ENCODE measurements at places on chromosomes 5 and 9. TPM values are rescaled to one million over a fixed set of nuclear protein-coding genes. Genes with fewer than 3 reads are reported as not detected.

GRCh38 chr9:19630760-19631159 is 158.1 kb downstream of the SLC24A2 start:
- DNase-seq, result no peak

The ARID3C gene
- total RNA-seq, result not detected

DNA sequence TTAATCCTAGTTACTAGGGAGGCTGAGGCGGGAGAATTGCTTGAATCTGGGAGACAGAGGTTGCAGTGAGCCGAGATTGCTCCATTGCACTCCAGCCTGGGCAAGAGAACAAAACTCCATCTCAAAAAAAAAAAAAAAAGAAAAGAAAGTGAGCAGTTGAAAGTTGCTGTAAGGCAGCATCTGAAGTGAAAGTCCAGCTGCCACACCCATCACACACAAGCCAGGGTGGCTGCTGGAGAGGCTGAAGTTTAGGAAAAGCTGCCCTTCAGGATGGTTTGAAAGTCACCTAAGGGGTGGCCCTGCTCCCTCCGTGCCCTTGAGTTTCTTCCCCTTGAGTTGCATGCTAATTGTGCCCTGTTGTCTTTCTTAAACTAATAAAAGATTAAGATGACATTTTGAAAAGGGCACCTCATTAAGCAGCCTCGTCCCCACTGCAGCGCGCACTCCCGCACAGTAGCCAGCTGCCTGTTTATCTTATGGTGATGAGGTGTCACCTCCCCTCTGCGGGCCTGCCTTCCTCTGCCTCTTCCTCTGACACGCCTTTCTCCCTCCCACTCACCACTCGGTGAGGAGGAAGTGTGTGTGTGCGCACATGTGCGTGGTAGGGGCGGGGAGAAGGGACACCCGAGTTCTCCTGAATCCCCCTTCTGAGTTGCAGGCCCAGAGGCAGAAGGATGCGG is 104.2 kb upstream of the PANK3 start:
- DNase-seq, result no peak

DNA sequence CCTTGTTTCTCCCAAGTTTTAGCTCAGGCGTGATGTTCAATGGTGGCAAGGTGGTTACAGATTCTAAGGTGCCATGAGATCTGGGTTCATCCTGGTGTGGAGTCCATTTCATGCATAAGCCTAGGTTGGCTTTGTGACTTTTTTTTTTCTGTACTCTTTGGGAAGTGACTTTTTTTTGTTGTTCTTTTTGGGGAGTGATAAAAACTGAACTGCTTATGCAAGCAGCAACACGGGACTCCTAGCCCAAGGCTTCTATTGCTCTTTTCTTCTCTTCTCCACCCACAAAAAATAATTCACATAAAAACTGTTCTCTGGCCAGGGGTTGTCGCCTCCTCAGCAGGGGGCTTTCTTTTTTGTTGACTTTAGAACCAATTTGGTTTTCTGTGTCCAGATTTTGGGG is 15.4 kb downstream of the STC2 start:
- no peak for DNase-seq

DNA sequence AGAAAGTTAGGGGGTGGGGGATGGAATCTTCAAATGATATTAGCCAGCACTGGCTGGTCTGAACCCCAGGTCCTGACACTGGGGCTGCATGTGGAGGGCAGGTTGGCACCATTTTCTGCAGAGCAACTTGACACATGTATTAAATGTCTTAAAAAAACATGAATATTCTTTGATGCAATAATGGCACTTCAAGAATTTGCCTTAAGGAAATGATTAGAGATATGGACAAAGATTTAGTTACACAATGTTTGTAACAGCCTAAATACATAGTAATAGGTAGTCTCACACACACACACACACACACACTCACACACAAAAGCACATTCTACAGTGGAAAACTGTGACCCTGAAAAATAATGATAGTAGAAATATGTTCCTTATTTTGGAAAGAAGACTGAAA is 3.6 kb downstream of the SVEP1 start:
- DNase-seq, result no peak

GRCh38 chr9:73609381-73609780 is 457.7 kb downstream of the ANXA1 start:
- DNase-seq, result no peak

DNA sequence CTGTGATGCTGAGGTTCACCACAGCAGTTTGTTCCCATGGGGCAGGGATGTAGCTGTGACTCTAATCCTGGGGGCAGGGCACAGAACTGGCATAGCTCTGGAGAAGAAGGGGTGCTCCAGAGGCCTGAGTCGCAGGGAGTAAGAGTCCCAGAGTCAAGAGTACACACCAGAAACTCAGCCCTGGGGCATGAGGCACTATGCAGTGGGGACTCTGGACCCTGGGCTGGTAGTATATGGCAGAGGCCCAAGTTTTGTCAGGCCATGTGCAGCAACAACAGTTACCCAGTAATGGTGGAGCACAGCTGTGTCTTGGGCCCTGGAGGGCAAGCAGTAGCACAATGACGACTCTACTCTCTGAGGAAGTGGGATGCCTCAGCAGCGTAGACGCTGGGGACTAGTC is 42.9 kb downstream of the TMEM38B start:
- DNase-seq, result no peak

GRCh38 chr9:133506653-133507038 is 18.1 kb downstream of the MYMK start:
- DNase-seq, result no peak

- DNase-seq, result no peak
Measured at GRCh38 chr5:32202394-32202793, 28.3 kb upstream of the GOLPH3 start.

The PCDHGA5 gene
- total RNA-seq, result 7.0 TPM

DNA sequence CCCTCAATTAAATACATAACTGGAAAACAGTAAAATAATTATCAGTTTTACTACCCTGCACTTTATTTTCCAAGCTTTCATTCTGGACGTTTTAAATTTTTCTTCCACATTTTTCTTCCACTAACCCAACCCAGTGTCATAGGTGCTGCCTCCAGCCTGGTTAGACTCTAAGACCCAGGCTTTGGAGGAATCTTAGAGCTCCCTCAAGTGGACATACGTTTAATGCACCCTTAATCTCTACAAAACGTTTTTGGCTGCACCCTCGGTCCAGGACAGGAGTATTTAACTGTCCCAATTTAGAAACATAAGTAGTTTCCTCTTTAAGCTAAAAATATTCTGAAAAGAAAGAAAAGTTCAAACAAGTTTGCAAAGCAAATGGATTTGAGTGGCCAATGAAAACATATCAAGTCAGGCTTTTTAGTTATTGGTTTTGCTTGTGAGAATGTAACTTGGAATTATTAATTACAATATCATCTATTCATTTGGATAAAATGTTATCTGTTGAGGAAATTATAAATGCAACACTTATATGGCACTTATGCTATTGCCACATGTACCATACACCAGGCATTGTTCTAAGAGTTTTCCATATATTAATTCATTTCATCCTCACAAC is 38.9 kb downstream of the CDH6 start:
- DNase-seq, result no peak

The GABRA1 gene
- 0.21 TPM for total RNA-seq

The BSPRY gene
- total RNA-seq, result 1.2 TPM

The ABLIM3 gene
- total RNA-seq, result 9.8 TPM

DNA sequence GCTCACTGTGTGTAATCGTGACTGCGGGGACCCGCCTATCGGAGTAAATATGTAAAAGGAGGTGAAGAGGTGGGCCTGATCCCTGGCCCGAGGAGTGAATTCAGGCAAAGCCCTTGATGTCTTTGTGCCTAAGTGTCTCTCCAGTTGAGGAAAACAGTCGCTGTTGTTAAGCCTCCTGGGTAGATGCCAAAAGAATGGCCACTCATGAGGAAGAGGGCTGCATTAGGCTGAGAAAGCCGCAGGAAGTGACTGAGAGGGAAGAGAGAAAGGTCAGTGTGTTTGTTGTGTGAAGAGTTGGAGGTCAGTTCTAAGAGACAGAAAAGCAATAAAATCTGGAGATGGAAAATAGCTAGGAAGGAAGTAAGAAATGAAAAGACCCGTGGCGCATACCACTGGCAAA is 35.8 kb upstream of the PIP5K1B start:
- no peak for DNase-seq

DNA sequence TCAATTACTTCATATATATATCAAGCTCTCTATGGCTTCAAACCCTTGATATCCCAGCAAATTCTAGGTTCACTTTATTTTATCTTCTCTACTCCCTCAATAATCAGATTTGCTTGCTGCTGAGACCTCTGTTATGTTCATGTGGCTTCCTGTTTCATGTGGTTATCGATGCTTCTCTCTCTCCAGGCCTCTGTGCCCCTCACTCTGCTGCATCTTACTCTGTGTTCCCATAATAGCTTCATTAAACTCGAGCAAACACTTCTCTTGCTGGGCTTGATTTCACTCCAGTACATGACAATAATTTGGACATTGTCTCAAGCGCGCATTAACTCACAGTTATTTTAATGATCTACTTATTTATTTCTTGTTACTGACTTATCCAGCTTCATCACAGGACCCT is 798.8 kb downstream of the CDH9 start:
- DNase-seq, result no peak

DNA sequence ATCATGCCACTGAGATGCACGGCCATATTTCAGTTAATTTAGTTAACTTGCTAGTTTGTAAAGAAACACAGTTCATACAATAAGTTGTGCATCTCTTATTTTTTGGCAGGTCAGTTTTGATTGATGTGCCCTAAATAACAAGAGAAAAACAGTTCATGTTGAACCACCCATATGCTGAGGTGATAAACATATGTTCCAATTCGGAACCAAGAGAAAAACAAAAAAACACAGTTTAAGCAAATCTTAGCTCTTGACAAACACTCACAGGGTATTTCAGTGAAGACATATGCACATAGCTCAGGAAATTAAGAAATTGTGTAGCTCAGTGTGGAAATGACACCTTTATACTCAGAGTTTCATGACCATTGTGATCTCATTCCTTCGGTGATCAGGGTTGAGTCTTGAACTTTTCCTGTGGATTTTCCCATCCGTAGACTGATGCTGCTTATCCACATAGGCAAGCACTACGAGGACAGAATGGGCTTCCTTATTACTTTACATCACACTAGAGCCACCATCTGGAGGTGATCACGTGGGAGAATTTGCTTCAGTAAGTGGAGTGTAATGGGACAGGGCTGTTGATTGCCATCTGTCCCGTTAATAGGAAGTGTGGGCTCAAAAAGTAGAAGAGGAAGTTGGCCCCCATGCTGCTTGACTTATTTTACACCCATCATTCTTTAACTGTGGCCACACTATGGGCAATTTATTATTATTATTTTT is 773.0 kb downstream of the MTRR start:
- no peak for DNase-seq

The BAAT gene
- total RNA-seq, result not detected

GRCh38 chr5:152644029-152644728 is 239.1 kb upstream of the NMUR2 start:
- DNase-seq, result no peak

The LIFR gene
- 190 TPM for total RNA-seq

GRCh38 chr5:111425205-111425604 is 87.1 kb downstream of the STARD4 start:
- DNase-seq, result no peak

- no peak for DNase-seq
Measured at GRCh38 chr9:91150998-91151717, 210.6 kb downstream of the AUH start.

GRCh38 chr5:83644301-83644700 is 76.4 kb downstream of the HAPLN1 start:
- DNase-seq, result no peak

DNA sequence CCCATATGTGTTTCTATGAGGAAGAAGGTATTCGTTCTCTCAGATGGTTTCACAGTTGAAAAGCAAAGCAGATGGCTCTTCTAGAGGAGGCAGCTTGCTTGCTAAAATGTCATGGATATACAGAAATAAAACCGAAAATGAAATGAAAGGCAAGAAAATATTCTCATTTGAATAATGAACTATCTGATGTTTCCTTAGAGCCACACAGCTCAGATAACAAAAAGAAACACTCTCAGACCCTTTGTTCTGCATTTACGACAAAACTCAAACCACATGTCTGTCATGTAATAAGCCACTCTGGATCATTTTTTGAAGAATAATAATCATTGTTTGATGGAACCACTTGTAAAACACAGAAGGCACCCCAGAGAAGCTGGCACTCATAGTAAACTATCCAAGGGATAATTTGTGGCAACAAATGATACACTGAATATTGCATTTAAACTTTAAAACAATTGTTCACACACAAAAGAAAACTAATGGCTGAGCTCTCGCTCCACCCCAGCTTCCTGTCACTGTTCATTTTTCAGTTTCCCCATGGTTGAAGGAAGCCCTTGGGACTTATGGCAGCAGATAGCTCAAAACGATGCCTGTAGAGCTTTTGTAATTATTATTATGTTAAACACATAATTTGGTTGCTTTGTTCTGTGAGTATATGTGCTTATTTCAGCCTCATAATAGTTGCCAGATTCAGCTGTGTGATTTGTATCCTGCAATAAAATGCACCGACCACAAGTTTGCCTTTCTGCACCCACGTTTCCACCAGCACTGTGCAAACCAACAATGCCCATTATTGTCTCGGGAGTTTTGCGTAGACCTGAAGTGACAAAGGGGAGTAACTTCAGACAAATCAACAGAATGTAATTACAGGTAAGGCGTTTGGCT is 256.0 kb downstream of the TMEM167A start:
- no peak for DNase-seq

GRCh38 chr5:77302247-77302646 is 91.8 kb downstream of the PDE8B start:
- DNase-seq, result no peak

- no peak for DNase-seq
Measured at GRCh38 chr9:128225770-128226411, 22.7 kb downstream of the DNM1 start.

- DNase-seq, result no peak
Measured at GRCh38 chr9:117028103-117028858, 341.2 kb downstream of the TRIM32 start.

The QRFP gene
- total RNA-seq, result not detected

The CATSPER3 gene
- total RNA-seq, result not detected

DNA sequence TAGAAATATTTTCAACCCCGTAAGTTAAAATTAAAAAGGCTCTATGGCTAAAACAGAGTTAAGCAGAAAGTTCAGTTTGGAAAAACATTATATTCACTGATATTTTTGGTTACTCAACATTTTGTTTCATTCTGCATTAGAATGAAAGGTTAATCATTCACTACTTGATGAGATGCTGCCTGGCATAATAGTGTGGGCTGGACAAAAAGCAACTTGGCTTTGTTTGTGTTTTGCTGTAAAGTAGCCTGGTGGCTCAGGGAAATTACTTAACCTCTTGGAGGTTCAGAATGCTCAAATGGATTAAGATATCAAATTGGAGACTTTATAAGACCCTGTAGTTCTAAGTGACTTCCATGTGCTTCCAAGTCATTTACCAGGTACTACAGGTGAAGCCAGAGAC is 367.4 kb upstream of the TRPC7 start:
- no peak for DNase-seq

The TGFBI gene
- total RNA-seq, result 394 TPM

GRCh38 chr5:142427015-142427364 is 102.2 kb upstream of the SPRY4 start:
- no peak for DNase-seq

GRCh38 chr5:137629646-137630045 is 106.2 kb downstream of the KLHL3 start:
- no peak for DNase-seq

- DNase-seq, result no peak
Measured at GRCh38 chr5:74415695-74416102, 224.8 kb downstream of the ENC1 start.

Measured in urinary bladder (tissue), 4 donors.